Midbrain (tissue), 1 donor: ENCODE measurements at places on chromosomes 6 and 20.

DNA sequence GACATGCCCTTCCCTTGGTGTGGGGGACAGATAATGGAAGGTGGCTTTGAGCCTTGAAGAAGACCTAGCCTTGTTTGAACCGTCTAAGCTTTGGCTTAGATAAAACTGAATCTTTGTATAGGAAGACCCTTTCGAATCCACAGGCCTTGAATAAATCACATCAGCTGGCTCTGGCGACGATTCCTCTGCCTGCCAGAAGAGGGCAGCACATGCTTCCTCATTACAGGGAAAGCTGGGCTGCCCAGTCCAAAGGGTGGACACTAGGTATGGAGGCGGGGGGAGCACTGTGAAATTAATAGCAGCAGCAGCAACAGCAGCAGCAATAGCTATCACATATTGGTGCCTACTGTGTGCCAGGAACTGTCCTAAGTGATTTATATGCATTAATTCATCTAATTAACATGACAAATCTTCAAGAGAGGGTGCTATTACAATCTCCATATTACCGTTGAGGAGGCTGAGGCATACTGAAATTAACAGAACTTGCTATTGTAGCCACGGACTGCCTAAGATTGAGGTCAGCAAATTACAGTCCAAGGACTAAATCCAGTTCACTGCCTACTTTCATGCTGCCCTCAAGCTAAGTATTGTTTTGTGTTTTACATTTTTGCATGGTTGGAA is 85.1 kb downstream of the CLIC5 start:
- DNase-seq, result peak; percentile 66

GRCh38 chr6:31659649-31660380 is 763 bp downstream of the C6orf47 start:
- no peak for DNase-seq

- no peak for DNase-seq
Measured at GRCh38 chr6:38191418-38191817, 371.9 kb downstream of the ZFAND3 start.

GRCh38 chr6:69438113-69438512 is 358.7 kb downstream of the LMBRD1 start:
- DNase-seq, result no peak

- DNase-seq, result no peak
Measured at GRCh38 chr6:107441682-107442081, 17.7 kb downstream of the PDSS2 start.

DNA sequence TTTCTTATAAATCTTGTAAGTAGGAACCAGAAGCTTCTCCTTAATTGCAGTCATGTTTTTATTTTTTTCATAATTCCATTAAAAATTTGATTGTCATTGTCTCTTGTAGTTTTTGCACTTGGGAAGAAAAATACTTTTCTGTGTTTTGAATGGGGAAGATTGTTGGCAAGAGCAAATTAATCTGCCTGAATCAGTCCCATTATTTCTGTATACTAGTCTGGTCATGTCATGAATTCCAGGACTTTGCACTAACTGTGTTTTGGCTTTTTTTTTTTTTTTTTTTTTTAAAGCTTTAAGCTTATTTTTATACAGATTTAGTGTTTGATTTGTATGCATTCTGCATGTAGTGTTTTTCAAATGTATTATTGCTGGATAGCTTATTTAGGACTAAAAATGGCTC is 47.6 kb downstream of the RALGAPB start:
- DNase-seq, result no peak

- no peak for DNase-seq
Measured at GRCh38 chr20:44734938-44735337, 10.7 kb upstream of the KCNK15 start.

- no peak for DNase-seq
Measured at GRCh38 chr6:53818858-53819609, 24.2 kb downstream of the LRRC1 start.

DNA sequence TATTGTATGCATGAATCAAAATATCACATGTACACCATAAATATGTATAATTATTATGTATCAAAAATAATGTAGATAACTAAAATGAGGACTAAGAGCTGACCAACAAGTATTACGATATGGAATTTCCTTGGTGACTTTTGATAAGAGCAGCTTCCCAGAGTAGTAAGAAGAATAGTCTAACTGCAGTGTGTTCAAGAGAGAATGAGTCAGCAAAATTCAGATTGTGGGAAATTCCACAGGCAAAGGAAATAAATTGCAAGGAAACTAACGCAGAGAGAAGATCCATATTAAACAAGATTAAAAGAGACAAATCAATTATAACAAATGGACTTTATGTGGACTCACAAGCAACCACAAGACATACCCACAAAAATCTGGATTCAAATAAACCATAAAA is 26.4 kb downstream of the FRK start:
- DNase-seq, result peak; percentile 53

GRCh38 chr6:154112181-154112809 is 73.3 kb downstream of the OPRM1 start:
- no peak for DNase-seq

GRCh38 chr20:46144432-46145025 is 26.4 kb downstream of the CD40 start:
- DNase-seq, result no peak

- DNase-seq, result no peak
Measured at GRCh38 chr6:168192195-168192900, 113.3 kb upstream of the FRMD1 start.

DNA sequence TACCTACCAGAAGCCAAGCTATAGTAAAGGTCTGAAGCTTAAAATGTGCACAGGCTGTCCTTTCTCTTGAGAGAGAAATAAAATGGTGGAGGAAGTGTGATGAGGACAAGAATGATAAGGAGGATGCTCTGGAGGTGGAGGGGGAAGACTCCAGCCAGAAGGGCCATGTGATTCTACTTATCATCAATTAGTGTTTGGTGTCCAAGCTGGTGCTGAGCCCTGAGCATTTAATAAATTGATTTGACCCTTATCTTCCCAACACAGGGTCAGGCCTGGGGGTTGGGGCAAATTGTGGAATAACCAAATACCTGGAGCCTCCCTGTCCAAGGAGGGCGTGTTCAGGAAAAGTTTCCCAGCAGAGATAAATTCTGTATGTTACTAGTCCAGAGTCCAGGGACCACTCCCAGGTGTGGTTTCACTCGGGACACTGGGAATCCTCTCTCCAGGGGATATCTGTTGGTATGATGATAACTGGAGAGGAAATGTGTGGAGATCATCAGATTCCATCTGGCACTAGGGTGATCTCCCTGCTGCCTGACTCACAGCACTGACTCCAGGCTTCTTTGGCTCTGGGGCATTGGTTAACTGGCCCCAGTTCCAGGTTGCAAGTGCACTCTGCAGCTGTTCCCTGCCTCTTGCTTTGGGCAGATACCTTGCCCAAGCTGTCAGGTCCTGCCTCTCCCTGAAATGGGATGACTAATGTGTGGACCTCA is 3.8 kb upstream of the MYBL2 start:
- no peak for DNase-seq

GRCh38 chr6:135577059-135577538 is 79.6 kb upstream of the AHI1 start:
- no peak for DNase-seq

- no peak for DNase-seq
Measured at GRCh38 chr20:271069-271468, 13.5 kb downstream of the DEFB132 start.

- DNase-seq, result no peak
Measured at GRCh38 chr20:12941025-12941424, 67.7 kb upstream of the SPTLC3 start.

DNA sequence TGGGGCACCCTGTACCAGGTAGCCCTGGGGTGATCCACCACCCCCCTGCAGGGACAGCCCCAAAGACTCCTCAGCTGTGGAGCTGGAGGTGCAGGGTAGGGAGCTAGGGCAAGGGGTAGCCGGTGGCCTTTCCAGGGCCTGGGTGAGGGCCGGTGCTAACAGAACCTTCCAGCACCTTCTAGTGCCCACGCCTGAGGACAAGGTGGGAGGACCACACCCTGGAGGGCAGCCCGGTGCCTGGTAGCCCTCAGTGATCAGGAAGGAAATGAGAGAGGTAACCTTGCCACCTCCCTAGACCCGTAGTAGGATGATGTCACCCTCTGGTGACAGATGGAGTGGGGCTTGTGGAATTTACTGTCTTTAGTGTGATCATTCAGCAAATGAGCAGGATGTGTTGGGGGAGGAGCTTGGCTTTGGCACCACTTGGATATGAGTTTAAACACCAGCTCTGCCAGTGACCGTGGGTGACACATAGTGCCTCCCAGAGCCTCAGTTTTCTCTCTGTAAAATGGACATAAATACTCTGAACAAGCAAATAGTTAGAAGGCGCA is 187.7 kb downstream of the NFATC2 start:
- no peak for DNase-seq

DNA sequence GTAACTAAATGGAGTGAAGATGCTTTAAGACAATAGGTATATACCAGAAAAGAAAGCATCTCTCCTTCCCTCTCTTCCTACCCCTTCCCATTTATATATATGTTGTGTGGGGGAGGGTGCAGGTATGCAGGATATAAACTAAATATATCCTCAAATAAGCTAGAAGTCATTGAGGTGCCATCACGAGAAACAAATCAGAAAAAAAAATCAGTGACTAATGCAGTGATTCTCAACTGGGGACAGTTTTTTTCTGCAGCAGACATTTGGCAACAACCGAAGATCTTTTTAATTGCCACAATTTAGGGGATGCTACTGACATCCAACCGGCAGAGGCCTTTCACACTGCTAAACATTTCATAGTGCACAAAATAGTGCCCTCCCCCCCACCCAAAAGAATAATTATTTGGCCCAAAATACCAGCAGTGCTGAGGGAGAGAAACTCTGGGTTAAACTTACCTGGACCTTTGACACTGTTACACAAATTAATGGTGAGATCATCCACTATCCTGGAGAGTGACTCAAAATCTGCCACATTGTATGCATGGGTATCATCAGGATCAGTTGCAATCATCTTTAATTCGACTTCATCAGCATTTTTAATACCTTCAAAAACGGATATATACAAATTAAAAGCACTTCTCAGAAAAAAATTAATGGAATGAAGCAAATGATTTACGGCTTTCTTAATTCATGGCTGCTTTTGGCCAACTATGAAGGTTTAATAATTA is 55.0 kb downstream of the COL12A1 start:
- no peak for DNase-seq

DNA sequence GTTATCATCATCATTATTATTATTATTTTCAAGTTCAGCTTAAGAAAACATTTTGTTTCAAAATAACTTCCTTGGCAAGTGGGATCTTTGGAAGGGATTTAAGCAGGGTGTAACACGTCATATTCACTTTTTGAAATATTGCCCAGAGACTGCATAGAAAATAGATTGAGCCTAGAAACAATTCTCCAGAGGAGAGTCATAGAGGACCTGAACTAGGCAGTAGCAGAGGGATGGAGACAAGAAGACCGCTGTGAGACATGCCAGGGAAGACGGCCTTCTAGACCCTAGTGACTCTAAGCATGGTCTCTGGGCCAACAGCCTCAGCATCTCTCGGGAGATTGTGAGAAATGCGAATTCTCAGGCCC is 55.5 kb downstream of the EDN1 start:
- DNase-seq, result no peak

DNA sequence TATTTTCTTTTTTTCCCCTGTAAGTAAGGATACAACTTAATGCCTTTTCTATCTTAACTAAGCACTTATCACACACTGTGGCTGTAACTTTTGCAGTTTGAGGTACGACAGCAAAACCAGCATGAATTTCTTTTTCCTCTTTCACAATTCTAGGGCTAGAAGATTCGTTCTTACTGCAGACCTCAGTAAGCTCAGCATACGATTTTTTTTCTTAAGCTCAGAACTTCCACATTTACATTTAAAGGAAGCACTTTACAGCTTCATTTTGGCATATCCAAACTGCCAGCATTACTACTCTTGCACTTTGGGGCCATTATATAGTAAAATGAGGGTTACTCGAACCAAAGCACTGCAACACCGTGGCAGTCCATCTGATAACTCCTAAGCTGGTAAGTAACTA is 889 bp upstream of the CHMP4B start:
- no peak for DNase-seq

GRCh38 chr6:102327697-102328225 is 934.3 kb downstream of the GRIK2 start:
- DNase-seq, result no peak

DNA sequence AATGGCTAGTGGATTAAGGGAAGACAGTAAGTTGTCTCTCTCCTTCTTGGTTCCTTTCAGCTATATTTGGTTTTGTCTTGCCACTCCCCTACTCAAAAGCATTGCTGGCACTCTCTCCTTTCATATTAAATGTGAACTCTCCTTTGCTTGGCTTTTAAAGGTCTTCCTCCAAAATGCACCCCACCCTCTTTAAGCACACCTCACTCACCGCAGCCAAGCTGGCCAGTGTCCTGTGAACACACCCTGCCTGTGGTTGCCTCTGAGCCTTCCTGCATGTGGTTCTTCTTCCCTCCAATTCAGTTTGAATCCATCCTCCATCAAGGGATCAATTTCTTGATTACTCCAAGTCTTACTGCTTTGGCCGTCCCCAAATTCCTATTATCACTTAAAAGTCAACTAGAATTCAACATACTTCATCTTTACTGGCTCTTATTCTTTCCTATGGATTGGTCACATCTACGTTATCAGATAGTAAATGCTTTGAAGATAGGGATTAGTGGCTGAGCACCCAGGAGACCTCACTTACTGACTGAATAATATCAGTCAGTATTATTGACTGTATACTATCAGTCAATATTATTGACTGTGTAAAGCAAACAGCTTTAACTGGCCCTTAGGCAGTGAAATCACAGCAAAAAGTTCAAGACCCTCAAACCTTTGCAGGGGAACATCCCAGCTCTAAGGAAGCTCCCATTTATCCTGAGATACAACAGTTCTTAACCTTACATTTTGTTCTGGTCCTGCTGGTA is 41.6 kb upstream of the SPDEF start:
- DNase-seq, result no peak

DNA sequence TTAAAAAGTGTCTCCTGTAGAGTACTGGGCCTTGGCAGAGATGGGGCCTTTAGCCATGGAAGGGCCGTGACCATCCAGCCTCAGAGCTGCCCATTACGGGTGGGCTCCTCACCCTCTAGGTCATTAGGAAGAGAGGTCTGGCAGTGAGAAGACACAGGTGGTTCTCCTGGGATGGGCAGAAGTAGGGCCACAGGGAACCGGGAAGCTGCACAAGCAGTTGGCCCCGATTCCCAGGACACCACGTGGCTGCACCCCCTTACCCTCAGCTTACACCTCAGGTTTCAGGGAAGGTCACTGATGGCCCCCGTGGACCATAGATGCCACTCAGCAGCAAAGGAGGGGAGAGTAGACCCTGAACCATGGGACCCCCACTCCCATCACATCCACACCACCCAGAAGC is 1.6 kb downstream of the RAET1G start:
- no peak for DNase-seq

GRCh38 chr6:133778414-133779130 is 110.3 kb upstream of the TCF21 start:
- DNase-seq, result no peak
